Suprapubic skin (tissue), 4 donors: ENCODE measurements at places on chromosomes 1 and 21.

DNA sequence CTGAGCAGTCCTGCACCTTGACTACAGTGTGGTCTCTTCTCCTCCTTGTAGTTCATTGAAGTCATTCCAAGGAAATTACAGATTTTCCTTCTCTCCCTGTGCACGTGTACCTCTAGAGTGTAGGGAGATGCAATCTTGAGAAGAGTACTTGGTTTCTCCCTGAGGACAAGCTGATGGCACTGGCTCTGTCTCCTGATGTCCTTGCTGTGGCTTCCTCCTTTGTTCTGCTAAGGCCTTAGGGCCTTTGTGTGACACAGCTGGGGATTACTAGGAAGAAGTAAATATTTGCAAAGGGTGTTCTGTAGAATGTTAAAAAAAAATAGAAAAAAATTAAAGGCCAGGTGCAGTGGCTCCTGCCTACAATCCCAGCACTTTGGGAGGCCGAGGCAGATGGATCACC, 66.2 kb upstream of the APOBEC4 start:
- DNase-seq = no peak

GRCh38 chr1:172499636-172500141, 33.3 kb upstream of the SUCO start:
- no peak for DNase-seq

- no peak for DNase-seq
Measured at GRCh38 chr1:66226985-66227384, 307.0 kb upstream of the SGIP1 start.

- DNase-seq = no peak
Measured at GRCh38 chr1:193457676-193458075, 271.3 kb upstream of the B3GALT2 start.

GRCh38 chr1:191152776-191153175, 675.1 kb upstream of the BRINP3 start:
- DNase-seq = no peak

GRCh38 chr1:17198476-17199258, 6.3 kb upstream of the PADI1 start:
- peak; percentile 32 for DNase-seq
